Mesenteric fat pad (tissue), 1 donor: ENCODE measurements at places on chromosomes 16 and 17. TPM values are rescaled to one million over a fixed set of nuclear protein-coding genes. Genes with fewer than 3 reads are reported as not detected.

DNA sequence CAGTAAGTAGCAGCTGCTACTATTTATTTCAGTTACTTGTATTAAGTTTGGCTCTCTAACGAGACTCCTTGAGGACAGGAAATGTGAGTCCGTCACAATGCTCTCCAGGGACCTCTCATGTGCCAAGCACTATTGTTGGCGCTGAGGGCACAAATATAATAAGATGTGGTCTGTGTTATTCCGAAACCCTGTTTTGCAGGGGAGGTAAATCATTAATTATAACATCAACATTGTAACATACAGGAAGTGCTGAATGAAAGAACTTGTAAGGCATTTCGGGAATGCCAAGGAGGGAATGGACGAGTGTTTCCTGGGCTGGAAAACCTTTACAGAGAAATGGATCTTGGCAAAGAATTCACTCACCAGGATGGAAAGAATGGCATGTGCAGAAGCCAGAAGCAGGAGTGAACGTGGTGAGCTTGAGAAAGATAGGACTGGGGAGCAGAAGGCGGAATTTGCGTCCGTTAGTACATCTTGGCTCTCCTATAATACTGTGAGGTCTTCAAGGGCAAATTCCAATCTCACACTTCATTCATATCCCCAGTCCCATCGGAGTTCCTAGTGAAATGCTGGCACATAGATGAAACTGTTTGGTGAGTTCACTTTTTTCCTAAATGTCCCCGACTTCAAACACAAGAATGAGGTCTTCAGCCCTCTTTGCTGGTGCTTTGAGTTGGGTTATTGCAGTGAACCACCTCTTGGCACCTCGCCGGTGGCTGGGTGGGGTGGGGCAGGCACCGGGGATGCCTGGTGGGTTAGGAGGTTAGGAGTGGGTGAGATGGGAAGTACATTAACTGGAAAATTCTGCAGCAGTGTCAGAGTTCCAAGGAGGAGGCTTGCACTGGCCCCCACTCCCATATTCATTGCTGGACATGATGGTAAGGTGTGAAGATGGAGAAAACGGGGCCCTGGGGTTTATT is 11.5 kb downstream of the TAC4 start:
- no peak for DNase-seq

DNA sequence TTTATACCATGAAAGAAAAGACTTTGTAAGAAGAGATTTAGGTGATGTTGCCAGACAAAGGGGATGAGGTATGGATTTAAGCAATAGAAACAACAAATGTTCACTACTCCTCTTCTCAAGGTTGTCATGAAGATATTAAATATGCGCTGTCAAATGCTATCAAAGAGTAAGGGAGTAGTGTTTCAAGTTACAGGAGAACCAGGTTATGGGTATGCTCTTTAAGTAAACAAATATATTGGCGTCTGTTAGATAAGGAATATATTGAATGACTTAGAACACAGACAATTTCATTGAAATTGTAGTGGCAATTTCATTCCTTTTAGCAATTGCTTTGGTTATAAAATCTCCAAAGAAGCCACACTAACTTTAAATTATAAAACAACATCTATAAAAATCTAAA is 229.0 kb downstream of the FTO start:
- no peak for DNase-seq

DNA sequence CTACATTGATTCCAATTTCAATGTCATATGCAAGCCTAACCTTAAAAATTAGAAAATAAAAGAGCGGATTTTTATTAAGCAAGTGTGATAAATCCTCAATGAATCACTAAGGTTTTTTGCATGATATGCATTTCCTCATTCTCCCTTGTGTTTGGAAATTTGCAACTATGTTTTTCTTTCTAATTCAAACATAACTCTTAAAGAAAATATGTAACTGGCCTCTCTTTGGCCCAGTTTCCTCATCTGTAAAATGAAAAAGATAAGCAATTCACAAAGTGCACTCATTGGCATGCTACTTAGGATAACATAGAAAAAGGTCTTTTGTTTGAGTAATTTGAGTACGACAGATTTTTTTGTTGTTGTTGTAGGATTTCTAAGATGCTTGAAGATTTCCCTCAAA is 295.5 kb downstream of the CDH11 start:
- no peak for DNase-seq

GRCh38 chr17:44997733-44998520 is 29.8 kb upstream of the C1QL1 start:
- no peak for DNase-seq

Gene TNFSF13
- total RNA-seq = 26.3 TPM

GRCh38 chr17:41678907-41679739 is 9.6 kb upstream of the EIF1 start:
- DNase-seq = no peak
